Peyer's patch (tissue), 4 donors: ENCODE measurements at places on chromosomes 5 and 9.

GRCh38 chr9:37608250-37608649 is 15.9 kb upstream of the TOMM5 start:
- DNase-seq, result no peak

GRCh38 chr5:42483472-42484154 is 60.4 kb downstream of the GHR start:
- DNase-seq, result no peak

DNA sequence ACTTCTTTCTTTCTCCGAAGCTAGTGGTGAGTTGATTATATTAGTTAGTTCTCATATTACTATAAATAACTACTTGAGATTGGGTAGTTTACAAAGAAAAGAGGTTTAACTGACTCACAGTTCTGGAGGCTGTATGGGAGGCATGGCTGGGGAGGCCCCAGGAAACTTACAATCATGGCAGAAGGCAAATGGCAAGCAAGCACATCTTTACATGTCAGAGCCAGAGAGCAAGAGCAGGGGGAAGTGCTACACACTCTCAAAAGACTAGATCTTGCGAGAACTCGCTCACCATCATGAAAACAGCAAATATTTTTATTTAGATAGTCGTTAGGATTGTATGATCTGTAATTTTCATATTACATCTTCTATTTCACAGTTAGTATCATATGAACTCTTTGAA is 711.2 kb downstream of the PTPRD start:
- no peak for DNase-seq

- no peak for DNase-seq
Measured at GRCh38 chr5:65539827-65540226, 23.1 kb downstream of the CENPK start.

GRCh38 chr5:159412284-159413046 is 82.2 kb upstream of the IL12B start:
- DNase-seq, result peak; percentile 65

DNA sequence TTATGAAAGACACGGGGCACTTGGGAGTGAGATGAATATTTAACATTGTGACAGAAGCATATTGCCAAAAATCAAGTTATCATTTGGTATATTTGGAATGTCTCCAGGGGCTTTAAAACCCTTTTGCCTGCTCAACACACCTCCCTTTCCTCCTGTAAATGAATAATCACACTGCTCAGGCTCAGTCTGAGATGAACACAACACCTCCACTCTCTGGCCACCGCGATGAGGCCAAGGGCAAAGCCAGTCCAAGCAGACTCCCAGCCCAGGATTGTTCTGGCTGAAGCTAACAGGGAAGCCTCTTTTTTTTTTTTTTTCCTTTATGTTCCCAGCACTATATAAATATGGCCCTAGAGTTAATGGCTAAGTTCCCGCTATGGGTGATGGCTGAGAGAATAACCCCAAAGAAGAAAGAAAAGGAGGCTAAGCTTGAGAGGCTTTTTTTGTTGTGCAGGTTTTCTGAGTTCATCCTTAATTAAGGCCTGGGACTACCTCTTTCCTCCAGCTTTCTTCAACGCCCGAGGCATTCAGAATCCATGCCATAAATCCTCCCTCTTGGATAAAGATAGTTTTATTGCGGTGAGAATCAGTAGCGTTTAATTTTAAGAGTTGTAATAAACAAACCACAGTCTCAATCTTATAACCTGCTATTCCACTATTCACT is 10.5 kb upstream of the ERAP1 start:
- no peak for DNase-seq

GRCh38 chr9:137602661-137603060 is 2.8 kb upstream of the ARRDC1 start:
- no peak for DNase-seq
